ENCODE measurements at places on chromosomes 3 and 15. TPM values are rescaled to one million over a fixed set of nuclear protein-coding genes. Genes with fewer than 3 reads are reported as not detected.

Gene PPP1R14D
- total RNA-seq: not detected

DNA sequence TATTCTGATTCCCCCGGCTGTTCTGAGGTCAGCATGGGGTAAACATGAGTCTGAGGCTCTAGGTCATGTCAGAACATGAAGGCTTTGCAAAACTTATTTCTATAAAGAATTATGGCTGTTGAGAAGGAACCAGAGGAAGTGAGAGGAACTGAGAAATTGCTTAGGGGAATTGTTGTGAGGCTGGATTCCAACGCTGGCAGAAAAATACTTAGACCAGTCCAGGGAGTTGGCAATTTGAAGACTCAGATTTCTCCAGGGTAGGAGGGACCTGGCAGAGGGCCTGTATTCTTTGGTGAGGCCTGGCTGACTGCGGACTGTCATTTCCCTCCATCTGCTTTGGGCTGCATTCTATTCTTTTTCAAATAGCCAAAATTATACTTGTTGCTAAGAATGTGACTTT, 155.5 kb downstream of the PLD1 start:
- no peak overlapping the region for H3K4me3 ChIP-seq
- H3K36me3 ChIP-seq: no peaks in the 10 kb centered on the region
- H3K4me1 ChIP-seq: peaks cover 7% of the 10 kb centered on the region
- peak overlapping the region; percentile 32 for H3K27ac ChIP-seq
- no peaks in the 10 kb centered on the region for H3K27me3 ChIP-seq
- no peak for DNase-seq

Gene WDR5B
- total RNA-seq: 2.9 TPM

Gene ADPRH
- 26.0 TPM for total RNA-seq

GRCh38 chr3:23873941-23874340, 42.8 kb downstream of the NKIRAS1 start:
- no peaks in the 10 kb centered on the region for H3K27me3 ChIP-seq
- no peaks in the 10 kb centered on the region for H3K4me1 ChIP-seq
- H3K36me3 ChIP-seq: peaks cover 5% of the 10 kb centered on the region
- H3K27ac ChIP-seq: no peak overlapping the region
- no peak overlapping the region for H3K4me3 ChIP-seq
- no peak for DNase-seq

Gene ICE2
- 56.2 TPM for total RNA-seq

Measured in GM12878 (cell line).